Dermis blood vessel endothelial cell (primary cell): ENCODE measurements at places on chromosomes 4 and X. TPM values are rescaled to one million over a fixed set of nuclear protein-coding genes. Genes with fewer than 3 reads are reported as not detected.
A peak's percentile ranks its signal among the peaks of the same experiment; 100 is the strongest.

The FGFBP2 gene
- total RNA-seq: not detected in 2 replicates

The UCP1 gene
- total RNA-seq: not detected in 2 replicates

The TLR6 gene
- total RNA-seq: 0.17 and 1.4 TPM in 2 replicates

The ESX1 gene
- total RNA-seq: not detected in 2 replicates

The CLDN2 gene
- 0.09 and 0.17 TPM in 2 replicates for total RNA-seq

The SRPK3 gene
- under 0.01 and 0.05 TPM in 2 replicates for total RNA-seq

The BEX1 gene
- not detected in 2 replicates for total RNA-seq

DNA sequence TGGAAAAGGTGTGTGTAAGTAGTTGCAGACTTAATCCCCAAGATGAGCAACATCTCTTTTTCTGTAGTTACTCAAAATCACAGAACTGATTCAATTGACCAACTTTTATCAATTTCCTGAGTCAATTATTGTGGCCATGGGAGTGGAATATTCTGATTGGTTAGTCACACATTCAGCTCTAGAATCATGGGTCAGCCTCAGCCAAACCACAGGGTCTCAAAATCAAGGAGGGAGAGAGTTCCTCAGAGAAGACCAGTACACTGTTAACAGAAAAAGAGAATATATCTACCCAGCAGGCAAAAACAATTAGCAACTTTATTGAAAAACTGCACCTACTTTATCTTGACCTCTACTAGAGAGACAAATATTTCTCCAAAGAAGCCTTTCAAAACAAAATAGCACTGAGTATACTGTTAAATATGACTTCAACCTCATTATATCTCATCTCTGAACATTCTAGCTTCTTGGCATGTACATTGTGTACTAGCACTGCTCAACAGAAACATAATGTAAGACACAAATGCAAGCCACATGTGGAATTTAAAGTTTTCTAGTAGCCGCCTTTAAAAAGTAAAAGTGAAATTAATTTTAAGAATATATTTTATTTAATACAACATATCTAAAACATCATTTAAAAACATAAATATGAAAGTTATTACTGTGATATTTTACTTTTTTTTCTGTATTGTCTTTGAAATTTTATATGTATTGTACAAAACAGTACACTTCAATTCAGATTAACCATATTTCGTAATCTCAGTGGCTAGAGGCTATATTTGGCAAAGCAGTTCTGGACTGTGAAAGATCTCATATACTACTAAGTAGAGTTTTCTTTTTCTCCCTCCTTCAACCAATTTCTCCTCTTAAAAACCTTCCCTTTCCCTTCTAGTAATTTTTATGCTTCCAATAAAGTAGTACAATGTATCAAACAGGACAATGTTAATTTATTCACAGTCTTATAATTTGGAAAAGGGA lies 11.8 kb upstream of the LCORL start:
- DNase-seq: no peak

GRCh38 chr4:138448169-138448568 lies 206.0 kb upstream of the SLC7A11 start:
- peak; percentile 54 for DNase-seq

DNA sequence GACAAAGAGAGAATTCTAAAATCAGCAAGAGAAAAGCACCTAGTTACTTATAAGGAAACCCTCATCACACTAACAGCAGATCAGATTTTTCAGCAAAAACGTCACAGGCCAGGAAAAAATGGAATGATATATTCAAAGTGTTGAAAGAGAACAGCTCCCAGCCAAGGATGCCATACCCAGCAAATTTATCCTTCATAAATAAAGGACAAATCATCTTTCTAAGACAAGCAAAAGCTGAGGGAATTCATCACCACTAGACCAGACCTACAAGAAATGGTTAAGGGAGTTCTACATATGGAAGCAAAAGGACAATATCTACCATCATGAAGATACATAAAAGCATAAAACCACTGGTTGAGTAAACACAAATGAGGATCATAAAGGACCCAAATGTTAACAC lies 53.6 kb downstream of the MANBA start:
- no peak for DNase-seq

GRCh38 chr4:102505708-102506107 lies 4.5 kb downstream of the NFKB1 start:
- no peak for DNase-seq

- DNase-seq: no peak
These were observed 106.4 kb upstream of the GRIA3 start for GRCh38 chrX:123077631-123078030.

DNA sequence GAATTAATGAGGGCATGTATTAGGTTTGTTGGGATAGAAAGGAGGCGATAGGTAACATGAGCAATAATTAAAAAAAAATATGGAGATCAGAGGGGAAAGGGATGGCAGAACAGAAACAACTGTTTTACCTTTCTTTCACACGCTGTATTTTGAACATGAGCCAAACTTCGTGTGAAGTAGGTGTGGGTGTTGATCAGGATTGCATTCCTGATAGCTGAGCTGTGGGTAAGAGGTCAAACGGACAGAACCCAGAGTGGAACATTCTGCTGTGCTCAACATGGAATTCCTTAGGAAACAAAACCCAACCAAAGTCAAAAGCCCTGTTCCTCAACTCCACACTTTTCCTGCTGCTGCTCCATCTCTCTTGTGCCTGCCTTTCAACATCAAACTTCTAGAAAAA lies 162.5 kb upstream of the CASK start:
- no peak for DNase-seq
